ENCODE measurements at places on chromosomes 3 and 15. TPM values are rescaled to one million over a fixed set of nuclear protein-coding genes. Genes with fewer than 3 reads are reported as not detected.

DNA sequence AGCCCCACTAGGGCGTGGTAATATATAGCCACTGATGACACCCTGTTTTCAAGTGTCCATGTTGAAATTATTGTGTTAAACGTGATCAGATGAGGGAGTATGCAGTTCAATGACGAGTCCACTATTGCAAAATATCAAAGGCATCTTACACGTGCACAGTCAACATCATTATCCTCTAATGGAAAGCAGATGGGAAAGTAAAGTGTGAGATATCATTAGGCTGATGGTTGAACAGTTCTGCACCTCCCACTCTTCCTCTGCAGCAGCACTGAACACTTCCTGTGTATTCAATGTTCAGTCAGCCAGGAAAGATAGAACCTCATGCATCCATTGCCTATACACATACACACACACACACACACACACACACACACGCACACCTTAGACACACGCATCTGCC is 431.8 kb upstream of the CCDC54 start:
- no peak for DNase-seq

GRCh38 chr15:39228889-39229288 is 352.0 kb upstream of the THBS1 start:
- DNase-seq, result no peak

Gene NEIL1
- 3.9 TPM for total RNA-seq

DNA sequence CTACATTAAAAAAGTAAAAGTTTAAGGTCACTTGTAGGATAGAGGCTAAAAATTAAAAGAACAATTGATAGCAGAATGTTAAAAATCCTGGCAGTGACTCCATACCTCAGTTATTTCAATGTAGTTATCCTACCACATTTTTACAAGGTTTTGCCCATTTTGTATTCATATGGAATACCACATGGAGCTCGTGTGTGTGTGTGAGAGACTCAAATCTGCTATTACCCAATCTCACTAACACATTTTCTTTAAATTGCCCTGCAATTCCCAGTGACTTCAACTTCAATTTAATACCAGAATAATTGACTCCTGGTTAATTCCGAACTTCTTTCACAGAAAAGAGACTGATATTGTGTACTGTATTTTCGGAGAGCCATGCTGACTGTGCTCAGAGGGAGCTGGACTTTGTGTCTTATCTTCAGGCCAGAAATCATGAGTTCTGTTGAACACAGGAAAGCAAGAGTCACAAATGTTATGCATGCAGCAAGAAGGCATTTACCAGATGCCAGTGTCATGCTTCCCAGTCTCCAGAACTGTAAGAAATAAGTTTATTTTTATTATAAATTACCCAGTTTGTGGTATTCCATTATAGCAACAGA is 529.0 kb upstream of the NECTIN3 start:
- DNase-seq, result no peak

Gene TMF1
- total RNA-seq, result 27.0 TPM

Gene CCDC54
- total RNA-seq, result not detected

DNA sequence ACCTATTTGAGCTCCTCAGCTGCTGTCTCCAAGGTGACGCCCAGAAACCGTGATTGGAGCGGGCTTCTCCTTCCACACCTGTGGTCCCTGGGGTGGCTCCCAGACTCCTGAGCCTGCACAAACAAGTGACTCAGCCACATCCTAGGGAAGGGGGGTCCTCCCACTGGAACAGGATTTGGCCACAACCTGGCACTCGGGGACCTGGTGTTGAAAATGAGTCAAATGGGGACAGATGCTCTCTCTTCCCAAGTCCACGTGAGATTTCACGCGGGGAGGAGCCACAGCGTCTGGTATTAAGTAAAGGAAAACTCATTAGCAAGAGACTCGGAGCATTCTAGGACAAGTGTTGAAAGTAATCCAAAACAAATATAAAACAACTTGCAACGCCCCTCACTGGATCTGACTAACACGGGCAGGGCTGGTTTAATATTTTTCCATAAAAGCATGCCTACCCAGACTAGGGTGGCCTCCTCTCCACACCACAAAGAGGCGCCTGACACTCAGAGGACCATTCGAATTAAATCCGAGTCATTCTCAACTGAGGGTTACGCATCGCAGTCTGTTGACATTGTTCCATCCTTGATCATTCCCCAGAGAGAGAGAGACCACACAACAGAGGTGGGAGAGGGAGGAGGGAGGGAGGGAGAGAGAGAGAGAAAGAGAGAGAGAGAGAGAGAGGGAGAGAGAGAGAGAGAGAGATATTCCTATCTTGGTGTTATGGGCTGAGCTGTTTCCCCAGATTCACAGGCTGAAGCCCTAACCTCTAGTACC is 74.4 kb downstream of the MGLL start:
- DNase-seq, result peak; percentile 88

DNA sequence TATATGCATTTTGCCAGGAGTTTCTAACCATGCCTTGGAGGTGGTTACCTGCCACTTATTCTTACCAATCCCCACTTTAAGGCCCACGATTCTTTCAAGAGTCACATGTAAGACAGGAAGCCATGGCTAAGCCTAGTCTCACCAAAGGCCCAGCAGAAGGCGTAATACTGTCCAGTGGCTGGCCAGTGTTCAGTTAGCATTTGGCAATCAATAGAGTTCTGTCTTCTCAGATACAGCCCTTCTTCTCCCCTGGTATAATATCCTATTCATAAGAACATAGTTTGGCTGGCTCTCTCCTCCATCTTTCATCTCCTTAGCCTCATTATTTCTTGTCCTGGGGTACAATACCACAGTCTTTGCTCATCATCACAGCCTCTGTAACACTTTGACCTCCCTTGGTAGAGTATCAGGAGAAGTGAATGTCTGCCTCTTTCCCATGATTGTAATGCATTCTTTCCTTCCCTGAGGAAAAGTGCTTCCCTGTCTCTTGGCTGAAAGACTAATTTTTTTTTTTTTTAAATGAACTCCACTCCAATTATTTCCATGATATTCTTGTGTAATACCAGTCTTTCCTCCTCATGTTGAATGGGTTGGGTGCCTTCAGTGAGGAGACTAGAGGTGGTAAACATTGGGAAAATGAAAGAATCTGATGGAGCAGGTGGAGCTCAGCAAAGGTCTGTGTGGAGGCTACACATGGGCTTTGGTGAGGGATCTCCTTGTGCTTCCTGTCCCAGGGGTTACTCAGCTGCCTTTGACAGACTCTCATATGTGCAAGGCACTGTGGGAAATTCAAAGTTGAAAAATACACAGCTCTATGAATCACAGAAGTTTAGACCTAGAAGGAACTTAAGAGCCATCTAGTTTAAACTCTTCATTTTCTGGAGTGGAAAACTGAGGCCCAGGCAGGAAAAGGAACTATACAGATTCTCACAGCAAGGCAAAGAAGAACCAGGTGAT is 218.2 kb downstream of the P3H2 start:
- DNase-seq, result no peak

- DNase-seq, result no peak
Measured at GRCh38 chr3:29585368-29585767, 304.5 kb downstream of the RBMS3 start.

Gene CA12
- not detected for total RNA-seq

GRCh38 chr3:95456835-95457234 is 1357.6 kb upstream of the EPHA6 start:
- DNase-seq, result no peak

DNA sequence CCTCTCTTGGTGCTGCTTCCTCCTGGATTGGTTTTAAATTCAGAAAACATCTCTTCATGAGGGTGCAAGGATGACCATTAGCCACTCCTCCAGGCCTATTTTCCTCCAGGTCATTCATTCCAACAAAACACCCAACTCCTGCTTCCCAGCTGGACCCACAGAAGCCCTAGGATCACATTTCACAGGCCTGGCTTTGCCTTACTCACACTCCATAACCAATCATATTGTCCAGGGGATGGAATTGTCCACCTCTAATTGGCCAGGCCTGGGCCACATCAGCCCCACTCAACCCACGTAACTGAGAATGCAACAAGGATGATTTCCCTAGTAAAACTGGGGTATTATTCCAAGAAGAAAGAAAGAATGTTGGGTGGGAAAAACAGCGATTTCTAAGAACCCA is 616.7 kb upstream of the SUCLG2 start:
- no peak for DNase-seq

GRCh38 chr15:42084465-42085235 is 9.7 kb downstream of the PLA2G4D start:
- DNase-seq, result peak; percentile 40

- DNase-seq, result no peak
Measured at GRCh38 chr3:58299075-58299474, 7.0 kb upstream of the RPP14 start.

- DNase-seq, result no peak
Measured at GRCh38 chr3:8625991-8626390, 18.6 kb downstream of the SSUH2 start.

DNA sequence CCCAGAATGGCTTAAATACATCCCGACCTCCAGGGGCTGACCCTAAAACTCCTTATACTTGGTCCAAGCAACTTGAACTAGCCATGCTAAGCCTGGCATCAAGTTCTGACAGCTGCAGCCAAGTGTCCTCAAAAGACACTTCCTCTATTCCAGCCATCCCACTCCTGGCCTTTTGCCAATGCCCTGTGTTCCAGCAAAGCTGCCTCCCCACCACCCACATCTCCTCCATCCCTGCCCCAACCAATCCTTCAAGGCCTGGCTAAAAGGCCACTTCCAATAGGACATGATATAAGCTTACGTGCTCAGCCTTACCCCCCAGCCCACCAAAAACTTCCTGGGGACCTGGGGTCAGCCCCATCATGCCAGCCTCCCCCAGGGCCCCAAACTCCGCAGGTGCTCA is 40.9 kb downstream of the SEMA3G start:
- no peak for DNase-seq

DNA sequence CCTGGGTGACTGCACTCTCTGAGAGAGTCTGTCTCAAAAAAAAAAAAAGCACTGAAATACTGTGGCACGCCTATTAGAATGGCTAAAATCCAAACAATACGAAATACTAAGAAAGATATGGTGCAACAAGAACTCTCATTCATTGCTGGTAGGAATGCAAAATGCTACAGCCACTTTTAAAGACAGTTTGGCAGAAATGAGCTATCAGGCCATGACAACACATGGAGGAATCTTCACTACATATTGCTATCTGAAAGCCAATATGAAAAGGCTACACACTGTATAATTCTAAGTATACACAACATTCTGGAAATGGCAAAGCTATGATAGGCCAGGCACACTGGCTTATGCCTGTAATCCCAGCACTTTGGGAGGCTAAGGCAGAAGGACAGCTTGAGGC is 18.8 kb downstream of the DPPA2 start:
- no peak for DNase-seq
